ENCODE measurements at places on chromosomes 2 and 18.

GRCh38 chr2:54524226-54524991 is 68.3 kb downstream of the SPTBN1 start:
- DNase-seq = no peak

GRCh38 chr2:231648579-231649174 is 56.0 kb downstream of the TEX44 start:
- peak; percentile 69 for DNase-seq

DNA sequence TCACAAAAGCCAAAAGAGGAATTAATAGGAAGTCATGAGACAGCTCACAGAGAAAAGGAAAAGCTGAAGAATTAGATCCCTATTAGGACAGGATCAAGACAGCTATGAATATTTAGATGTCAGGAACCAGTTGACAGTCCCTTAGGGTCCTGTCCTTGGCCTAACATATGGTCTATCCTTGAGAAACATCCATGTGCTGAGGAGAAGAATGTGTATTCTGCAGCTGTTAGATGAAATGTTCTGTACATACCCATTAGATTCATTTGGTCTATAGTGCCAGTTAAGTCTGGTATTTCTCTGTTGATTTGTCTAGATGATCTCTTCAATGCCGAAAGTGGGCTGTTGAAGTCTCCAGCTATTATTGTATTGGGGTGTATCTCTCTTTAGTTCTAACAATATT is 37.6 kb upstream of the SLC40A1 start:
- no peak for DNase-seq

- no peak for DNase-seq
Measured at GRCh38 chr2:13652531-13653313, 936.0 kb downstream of the TRIB2 start.

- peak; percentile 77 for DNase-seq
Measured at GRCh38 chr2:66536997-66537396, 102.1 kb downstream of the MEIS1 start.

- no peak for DNase-seq
Measured at GRCh38 chr18:21321711-21322110, 79.7 kb downstream of the GREB1L start.

GRCh38 chr18:56245866-56246580 is 392.4 kb downstream of the TXNL1 start:
- peak; percentile 11 for DNase-seq

Data from neural progenitor cell (in vitro differentiated cells).